Activated CD8-positive, alpha-beta memory T cell treated with anti-CD3 and anti-CD28 coated beads, Interleukin-2, amount 10 ng/mL, durations not matched to agents 7 days and 5 days (primary cell): ENCODE measurements at places on chromosomes 1 and 21.

DNA sequence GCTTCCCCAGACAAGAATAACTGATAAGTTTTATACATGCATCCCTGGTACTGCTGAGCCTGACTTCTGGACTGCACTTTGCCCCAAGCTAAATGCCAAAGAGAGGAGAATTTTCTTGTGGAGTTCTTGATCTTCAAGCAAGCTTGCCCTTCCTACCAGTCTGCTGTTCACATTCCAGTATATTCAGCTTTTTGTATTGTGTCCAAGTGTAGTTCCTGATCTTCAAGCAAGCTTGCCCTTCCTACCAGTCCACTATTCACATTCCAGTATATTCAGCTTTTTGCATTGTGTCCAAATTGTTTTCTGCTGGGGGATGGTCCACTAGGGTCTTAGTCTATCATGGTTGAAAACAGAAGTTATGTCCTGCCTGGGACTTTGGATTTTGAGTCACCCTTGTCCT lies 894 bp upstream of the TSEN15 start:
- DNase-seq, result no peak

DNA sequence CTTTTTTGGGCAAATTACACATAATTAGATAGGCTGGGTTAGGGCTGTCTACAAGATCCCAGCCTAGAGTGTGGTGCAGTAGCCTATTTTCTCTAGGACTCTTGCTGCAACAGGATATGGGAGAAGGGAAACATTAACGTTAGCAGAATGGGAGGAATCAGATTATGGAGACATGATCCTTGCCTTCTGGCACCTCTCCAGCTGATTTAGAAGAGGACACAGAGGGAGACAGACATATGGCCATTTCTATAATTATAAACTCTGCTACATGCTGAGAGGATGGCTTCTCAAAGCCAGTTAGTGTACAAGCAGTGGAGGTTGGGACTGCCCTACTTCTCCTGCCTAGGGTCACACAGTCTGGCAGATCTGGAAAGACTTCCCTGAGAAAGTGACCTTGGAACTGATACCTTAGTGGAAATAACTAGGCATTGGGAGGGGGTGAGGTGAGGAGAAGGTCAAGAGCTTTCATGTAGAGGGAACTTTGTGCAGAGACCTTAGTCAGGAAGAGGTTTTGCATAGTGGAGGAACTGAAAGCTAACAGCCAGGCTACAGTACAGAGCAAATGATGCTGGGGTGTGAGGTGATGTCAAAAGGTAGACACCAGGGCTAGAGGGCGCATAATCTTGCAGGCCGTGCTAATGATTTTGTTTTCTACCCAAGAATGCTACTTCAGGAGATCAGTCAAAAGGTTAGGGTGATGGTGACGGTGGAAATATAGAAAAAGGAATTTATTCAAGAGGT lies 1.2 kb upstream of the CD1D start:
- DNase-seq, result no peak

DNA sequence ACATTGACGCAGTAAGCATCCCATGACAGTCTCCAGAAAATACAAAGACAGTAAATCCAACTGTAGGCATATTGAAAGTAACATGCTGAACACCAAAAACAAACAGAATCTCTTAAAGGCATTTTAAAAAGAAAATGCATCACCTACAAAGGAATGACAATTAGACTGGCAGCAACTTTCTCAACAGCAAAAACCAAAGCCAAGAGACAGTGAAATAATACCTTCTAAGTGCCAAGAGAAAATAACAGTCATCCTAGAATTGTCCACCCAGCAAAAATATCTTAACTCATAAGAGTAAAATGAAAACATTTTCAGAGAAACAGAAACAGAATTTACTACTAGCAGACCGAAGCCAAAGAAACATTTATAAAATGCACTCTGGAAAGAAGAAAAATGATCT lies 20.0 kb downstream of the CCDC185 start:
- DNase-seq, result no peak

DNA sequence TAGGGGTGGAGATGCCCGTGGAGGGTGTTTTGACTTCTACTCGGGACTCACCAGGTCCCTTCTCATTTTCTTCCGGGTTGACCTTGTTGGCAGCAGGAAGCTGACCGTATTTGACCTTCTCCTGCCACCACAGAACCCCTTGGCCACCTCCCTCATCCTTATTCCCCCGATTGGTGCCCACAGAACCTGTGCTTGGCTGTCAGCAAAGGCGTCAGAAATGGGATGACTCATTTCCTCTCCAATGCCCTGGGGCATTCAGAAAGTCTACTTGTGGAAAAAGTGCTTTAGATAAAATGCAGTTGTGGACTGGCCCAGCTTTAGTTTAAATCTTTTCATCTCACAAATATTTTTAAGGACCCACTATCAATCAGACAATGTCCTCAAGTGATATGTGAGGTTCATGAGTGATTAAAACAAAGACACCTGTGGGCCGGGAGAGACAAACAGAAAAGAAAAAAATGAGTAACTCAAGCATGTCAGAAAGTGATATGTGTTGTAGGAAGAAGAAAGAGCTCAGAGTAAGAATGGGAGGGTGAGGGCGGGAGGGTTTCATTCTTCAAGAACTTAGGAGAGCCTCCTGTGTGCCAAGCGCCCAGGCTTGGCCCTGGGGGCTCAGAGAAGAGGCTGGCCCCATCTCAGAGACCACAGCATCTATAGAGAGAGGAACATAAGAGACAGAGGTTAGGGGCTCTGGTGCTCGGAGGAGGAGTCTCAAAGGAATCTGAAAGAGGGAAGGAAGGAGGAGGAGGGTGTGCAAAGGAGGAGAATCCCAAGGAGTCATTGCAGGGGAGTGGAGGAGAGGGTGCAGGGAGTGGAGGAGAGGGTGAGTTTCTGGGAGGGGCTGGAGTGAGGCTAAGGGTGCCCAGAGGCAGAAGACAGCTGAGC lies 221.6 kb upstream of the VAMP3 start:
- DNase-seq, result peak; percentile 76

DNA sequence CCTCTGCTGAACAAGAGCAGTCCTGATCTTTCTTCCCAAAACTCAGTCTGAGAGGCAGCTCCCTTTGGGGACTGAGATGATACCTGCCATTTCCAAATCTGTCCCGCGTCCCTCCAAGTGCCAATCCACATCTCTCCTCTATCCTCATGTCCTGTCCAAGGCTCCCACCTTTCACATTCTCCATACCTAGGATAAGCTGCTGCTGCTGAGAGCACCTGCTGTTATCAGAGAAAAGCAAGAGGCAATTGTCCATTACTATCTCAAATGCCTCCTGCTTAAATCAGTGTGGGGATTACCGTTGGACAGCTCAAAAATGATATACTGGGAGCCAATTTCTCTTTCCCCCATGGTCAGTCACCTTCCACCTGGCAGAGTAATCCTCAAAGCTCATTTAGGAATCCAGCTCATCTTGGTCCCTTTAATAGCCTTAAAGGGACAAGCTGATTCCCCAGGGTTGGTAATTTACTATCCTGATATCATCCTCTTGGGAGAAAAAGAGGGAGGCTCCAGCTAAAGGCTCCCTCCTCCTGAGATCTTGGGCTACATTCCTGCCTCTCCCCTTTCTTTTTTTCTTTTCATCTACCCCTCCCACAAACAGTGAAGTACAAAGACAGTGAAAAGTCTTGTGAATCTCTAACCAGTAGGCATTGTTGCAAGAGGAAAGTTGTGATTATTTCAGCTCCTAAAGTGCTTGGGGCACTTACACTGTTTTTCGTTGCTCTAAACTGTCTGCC lies 278.1 kb upstream of the CAMK1G start:
- DNase-seq, result no peak

GRCh38 chr1:181222972-181223505 lies 134.5 kb downstream of the IER5 start:
- no peak for DNase-seq
